ENCODE measurements at places on chromosomes 11 and 22.

GRCh38 chr11:43674560-43674959 lies 6.0 kb upstream of the HSD17B12 start:
- no peak for DNase-seq

DNA sequence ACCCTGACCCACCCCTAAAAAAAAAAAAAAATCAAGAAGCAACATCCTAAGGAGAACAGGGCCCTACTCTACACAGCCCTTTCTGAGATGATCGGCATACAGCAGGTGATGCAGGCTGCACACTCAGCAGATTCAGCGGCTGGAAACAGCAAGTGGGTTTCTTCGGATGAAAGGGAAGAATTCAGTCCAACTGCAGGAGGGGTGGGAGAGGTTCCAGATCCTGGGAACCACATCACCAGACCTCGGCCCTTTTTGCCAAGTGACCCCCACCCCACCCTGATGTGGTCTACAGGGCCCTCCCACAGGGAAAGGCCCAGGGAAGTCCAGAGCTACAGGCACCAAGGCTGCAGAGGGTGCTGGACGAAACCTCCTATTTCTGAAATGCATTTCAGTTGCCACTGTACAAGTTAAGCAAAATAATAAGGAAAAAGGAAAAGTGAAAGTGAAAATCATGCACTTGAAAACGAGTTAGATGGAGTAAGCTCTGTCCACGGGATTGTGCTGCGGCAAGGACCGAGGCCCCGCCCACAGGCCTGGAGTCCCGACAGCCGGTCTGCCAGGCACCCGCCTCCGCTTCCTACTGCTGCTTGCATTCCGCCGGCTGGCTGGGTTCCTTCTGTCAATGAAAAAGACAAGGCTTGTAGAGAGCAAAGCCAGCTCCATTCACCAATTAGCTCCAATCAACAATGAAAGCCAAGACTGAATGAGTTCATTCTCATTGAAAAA lies 16.0 kb upstream of the PHLDA2 start:
- DNase-seq, result peak; percentile 72

GRCh38 chr11:34860518-34860917 lies 55.7 kb downstream of the APIP start:
- DNase-seq, result no peak

DNA sequence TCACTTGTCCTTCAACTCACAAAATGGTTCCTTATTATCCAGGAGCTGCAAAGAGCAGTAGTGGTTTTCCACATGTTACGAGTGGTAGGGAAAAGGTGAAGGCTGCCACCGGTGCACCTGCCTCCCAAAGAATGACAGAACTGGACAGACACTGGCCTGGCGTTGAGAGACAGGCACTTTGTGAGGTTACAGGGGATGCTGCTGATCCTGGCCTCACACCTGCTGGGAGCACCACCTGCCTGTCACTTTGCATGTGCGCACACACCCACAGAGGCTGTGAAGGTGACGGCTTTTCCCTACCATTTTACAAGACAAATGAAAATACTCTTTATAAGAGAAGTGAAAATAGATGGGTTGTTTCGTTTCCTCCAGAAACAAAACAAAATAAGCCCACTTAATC lies 175.3 kb upstream of the B3GAT1 start:
- no peak for DNase-seq

DNA sequence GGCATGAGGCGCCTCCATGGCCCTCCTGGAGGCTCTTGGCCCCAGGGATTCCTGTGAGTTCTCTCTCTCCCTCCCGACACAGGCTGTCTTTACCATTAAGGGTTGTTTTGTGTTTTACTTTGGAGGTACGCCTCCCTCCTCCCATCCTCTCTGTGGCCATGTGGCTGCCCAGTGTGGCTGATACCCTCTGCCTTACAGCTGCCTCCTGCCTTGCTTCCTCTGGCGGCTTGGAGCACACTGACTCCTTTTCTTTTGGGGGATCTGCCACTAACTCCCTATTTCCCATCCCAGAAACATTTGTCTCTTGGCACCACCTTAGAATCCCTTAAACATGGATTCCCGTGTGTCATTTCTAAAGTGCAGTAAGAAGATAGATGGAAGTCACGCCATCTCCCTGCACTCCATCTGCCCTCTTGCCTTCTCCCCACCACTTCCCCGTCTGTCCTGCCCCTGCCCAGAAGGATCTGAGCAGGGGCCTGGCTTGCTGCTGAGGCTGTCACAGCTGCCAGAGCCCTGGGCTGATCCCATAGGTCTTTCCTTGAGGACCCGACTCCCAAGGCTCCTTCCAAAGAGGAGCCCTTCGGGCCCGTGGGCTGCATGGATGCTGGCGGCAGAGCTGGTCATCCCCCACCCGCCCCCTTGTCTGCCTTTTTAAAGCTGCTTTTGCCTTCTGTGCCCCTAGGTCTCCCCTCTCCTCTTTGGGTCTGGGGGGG lies 15.1 kb upstream of the ACR start:
- DNase-seq, result no peak

DNA sequence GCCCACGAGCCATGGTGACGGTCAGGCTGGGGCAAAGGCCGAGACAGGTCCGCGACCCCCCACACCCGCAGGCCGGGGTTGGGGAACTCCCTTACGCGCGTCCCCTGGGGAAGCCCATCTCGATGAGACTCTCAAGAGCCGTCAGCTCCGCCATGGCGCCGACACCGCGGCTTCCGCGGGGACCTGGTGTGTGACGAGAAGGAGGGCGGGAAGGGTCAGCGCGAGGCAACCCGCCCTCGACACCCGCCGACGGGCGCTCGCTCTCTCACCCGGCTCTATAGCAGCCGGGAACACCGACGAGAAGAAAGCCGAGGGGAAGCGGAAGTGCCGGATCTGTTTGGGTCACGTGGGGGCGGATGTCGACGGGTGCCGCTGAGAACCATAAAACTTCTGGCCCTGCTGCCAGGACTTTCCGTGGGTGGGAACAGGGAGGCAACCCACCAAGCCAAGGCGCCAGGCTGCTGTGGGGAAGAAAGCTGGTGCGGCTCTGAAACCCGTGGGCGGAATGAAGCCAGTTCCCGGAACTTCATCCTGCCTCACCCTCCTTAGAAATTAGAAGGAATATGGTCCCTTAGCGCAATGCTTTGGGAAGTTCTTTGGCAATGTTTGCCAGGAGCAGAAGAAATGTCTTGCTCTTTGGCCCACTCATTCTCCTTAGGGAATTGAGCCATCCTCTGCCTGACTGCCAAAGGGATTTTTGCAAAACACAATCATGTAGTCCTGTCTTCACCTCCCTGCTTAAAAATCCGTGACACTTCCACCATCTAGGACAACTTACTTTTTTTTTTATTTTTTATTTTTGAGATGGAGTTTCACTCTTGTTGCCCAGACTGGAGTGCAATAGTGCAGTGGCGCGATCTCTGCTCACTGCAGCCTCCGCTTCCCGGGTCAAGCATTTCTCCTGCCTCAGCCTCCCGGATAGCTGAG lies at the start of gene UBXN1:
Gene UBXN1, minus strand, starts transcription at position 304 of the 927 bp plus-strand sequence. Its CDS starts 150 bp downstream, at position 154.
- DNase-seq, result peak; percentile 84

GRCh38 chr22:19816372-19817119 lies 38.1 kb downstream of the GNB1L start:
- DNase-seq, result no peak

GRCh38 chr11:45839204-45839603 lies 8.1 kb upstream of the CRY2 start:
- DNase-seq, result no peak
